ENCODE measurements at places on chromosomes 5 and 9.

DNA sequence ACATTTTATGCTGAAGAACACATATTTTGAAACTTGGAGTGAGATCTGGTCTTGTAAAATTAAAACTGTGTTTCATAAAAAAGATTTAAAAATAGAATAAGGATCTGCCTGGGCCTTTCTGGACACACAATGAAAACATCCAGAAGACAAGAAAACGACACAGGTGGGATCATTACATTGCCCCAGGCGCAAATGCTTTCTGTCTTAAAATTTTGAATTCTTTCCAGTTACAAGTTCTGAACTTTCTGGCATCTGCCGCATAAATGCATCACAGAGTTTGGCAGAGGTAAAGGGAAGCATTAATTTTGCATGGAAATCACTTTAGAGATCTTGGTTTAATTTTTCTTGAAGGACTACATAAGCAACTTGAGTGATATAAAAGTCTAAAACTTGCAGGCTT, 219.6 kb downstream of the WDR70 start:
- DNase-seq, result no peak

GRCh38 chr9:104748359-104749031, 1.0 kb downstream of the NIPSNAP3A start:
- DNase-seq, result no peak

GRCh38 chr9:112043423-112043822, 131.7 kb downstream of the SUSD1 start:
- no peak for DNase-seq

DNA sequence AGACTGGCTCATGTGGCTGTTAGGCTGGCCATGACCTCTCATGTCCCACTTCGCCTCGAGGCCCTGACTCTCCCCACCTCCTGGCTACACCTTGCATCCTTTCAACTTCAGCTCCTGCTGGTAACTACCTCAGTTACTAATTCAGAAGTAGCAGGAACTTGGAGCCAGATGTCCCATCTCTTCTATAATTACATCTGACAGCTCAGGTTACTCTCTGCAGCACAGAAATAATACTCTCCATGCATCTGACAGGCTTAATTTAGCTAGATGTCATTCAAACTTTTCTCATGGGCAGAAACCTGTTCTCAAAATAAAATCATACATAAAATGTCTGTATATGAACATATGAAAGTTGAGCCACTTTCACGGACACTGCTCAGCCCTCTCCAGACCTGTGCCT, 92.2 kb upstream of the IL33 start:
- DNase-seq, result no peak

DNA sequence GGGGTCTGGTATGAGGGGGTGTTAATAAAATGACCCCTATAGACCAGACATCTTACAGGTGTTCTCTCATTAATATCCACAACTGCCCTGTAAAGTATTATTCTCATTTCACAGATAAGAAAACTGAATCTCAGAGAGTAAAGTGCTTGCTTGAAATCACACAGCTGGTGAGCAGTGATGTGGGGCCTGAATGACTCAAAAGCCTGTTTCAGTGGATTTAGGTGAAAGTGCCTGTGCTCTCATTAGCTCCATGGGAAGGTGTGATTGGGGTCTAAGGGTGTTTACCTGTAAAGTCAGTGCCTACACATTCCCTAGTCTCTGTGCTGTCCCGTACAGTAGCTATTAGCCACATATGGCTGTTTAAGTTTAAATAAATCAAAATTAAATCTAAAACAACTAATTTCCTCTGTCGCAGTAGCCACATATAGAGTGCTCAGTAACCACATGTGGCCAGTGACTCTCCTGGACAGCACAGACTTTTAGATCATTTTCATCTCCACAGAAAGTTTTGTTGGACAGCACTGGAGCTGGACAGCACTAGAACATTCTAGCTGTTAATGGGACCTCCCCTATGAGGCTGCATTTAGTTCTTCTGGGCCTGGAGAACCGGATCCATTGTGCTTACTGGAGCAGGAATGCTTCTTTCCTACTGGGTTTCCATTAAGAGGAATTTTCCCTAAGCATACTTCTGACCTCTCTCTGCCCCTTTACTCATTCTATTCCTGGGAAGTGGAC, 52.5 kb upstream of the SEMA6A start:
- DNase-seq, result no peak

GRCh38 chr5:132776131-132776937, 705 bp downstream of the SEPTIN8 start:
- no peak for DNase-seq
